ENCODE measurements at places on chromosomes 12 and 14.

DNA sequence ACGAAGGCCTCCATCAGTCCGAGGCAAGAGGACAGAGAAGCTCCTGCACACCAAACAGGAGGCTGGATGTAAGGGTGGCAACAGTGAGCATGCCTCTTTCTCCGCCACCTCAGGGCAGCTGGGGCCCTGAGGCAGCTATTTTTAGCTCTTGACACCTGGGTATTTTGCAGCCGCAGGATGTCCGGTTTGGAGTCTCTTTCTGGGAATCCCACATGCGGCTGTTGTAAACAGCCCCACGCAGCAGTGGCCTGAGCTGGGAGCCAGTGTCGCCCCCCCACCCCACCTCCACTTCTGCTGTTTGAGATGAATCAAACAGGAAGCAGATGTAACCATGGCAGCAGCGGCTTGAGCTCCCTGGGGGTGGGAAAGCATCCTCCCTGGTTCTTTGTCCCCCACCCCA is 11.7 kb downstream of the HDAC7 start:
- no peak for DNase-seq

DNA sequence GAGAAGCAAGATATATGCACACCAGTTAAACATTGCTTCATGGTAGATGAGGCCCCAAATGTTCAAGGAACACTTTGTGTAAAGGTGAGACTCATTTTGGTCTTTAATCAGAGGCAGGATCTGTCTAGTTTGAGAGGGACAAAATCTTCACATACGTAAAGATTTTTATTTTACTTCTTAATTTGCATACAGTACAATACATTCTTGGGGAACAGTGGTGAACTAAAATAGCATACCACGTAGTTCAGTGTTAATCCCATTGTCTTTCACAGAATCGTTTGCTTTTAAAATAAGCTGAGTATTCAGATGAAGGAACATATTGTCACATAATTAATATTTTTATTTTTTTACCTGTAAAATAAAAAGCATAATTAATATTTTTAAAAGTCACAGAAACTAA is 43.3 kb downstream of the GPATCH2L start:
- DNase-seq, result no peak

DNA sequence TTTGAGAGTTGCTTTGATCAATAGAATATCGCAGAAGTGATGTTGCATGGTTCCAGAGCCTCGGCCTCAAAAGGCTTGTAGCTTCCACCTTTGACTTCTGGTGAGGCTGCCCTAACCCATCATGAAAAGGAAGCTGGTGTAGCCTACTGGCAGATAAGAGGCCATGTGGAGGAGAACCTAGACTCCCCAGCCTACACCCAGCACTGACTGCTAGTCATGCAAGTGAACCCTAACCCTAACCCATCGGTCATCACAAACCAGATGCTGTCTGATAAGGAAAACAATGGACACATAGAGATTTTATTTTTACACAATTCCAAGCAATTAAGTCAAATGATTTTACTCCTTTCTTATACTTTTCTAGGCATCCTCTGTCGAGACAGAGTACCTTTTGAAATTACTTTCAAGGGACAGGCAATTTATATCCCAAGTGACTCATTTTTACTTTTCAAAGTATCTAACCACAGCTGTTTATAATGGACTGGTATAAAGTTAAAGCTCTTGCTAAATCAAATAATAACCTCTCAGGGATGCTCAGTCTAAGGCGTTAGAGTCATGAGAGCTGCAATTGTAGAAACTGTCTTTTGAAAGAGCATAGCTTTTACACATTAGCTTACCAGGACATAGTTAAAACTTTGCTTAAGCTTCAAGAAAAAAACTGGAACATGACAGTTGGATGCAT is 17.6 kb downstream of the PTPRB start:
- DNase-seq, result no peak

DNA sequence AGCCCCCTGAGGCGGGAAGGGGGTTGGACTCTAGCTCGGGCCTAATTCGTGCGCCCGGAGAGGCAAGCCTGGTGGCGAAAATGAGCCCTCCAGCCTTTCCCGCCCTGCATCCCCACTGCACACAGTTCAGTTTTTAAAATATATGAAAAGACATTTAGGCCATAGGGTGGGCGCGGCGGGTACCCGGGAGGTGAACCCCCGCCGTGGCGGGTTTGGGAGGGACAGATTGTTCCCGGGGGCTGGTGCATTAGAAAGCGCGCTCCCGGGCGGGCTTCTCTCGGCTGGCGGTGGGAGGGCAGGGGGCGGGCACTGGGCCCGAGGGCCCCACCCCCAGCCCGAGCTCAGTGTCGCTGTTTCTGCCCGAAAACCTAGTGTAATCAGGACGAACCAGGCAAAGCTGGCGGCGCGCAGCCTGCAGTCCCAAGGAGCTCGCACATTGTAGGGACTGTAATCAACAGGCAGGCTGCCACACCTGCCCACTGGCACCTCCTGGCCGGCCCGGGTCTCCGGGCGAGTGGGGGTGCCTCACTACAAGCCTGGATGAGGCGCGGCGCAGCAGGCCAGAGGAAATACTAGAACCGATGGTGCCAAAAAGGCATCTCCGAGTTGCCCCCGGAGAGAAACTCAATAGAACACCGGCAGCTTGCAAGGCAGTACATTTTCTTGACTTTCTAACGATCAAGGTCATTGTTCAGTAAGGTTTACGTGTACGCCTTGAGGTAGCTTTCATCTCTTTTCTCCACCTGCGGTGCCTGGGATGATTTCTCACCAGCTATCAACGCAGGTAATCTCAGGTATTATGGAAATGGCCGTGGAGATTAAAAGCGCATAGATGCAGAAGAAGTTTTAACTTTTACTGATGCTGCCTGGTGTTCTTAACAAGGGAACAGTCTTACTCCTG is 764 bp upstream of the SPTB start:
- peak; percentile 49 for DNase-seq

GRCh38 chr12:104634852-104635251 is 178.1 kb downstream of the CHST11 start:
- DNase-seq, result no peak

GRCh38 chr14:104268725-104269436 is 130.5 kb downstream of the KIF26A start:
- no peak for DNase-seq

- DNase-seq, result no peak
These were observed 29.3 kb upstream of the GAS2L3 start for GRCh38 chr12:100544165-100544564.

DNA sequence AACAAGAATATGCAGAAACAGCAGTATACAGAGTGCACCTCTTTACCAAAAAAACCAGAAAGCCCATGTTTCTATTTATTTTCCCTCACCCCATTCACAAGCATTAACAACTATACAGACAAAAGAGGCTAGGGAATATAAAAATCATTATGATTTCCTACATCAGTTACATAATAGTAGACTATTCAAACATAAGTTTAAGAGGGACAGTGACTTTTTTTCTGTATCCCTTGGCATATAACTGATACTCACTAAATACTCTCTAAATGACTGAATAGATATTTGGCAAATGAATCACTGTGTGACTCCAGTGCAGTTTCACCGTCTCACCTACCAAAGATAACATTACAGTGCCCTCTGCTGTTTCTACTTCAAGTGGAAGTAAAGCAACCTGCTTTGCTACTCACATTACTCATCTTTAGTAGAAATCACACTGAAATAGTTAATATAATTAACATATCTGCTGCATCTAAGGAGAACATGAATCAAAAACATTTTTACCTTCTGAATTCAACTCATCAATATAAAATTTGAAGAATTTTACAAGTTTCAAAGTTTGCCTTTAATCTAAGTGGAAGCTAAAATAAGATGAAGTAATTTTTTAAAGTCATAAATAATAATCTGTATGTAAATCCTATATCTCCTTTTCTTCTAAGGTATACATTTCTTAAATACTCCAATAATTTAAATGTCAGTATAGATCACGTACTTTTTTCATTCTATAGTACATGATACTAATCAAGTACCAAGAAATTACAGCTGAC is 103.8 kb downstream of the OSBPL8 start:
- DNase-seq, result no peak

DNA sequence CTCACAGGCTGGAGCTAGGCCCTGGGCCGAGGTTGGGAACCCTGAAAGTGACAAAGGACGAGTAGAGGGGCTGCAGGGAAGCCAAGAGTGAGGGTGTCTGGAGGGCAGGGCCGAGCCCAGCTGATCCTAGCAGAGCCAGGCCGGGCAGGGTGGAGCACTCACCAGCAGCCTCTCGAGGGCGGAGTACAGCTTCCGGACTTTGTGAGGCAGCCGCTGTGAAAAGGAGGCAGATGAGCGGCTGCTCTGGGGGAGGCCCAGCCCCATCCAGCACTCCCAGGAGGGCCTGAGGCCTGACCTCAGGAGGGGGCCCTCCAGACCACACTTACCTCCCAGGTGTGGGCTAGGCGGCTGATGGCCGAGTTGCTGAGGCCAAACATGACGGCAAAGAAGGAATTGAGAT is 14.7 kb upstream of the ENDOU start:
- no peak for DNase-seq

GRCh38 chr14:22613106-22613695 is 15.1 kb downstream of the ABHD4 start:
- DNase-seq, result no peak

GRCh38 chr14:58272588-58273372 is 25.6 kb upstream of the ARID4A start:
- DNase-seq, result no peak

DNA sequence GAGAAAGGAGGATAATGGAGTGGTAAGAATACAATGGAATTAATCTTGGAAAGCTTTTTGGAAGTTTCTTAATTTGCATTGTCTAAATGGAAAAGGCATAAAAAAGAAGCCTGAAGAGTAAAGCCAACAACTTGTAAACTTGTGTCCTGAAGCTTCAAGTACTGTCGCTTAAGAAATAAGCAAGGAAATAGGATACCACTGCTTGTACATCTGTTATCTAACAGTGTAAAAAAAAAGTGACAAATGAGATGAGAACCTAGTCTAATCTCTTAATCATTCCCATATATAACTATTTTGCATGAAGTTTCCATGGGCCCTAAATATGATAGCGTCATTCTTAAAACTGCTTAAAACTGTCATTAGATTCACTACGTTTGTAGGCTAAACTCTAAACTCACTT is 134.0 kb upstream of the DYRK2 start:
- no peak for DNase-seq

GRCh38 chr12:32240831-32241230 is 134.2 kb downstream of the BICD1 start:
- DNase-seq, result no peak

- no peak for DNase-seq
These were observed 411 bp downstream of the BTBD7 start for GRCh38 chr14:93332397-93332852.

GRCh38 chr14:20802341-20803084 is at the start of gene RNASE1:
Gene RNASE1, minus strand, starts transcription at chr14:20802844. Its CDS starts 776 bp downstream, at chr14:20802068.
- peak; percentile 54 for DNase-seq

DNA sequence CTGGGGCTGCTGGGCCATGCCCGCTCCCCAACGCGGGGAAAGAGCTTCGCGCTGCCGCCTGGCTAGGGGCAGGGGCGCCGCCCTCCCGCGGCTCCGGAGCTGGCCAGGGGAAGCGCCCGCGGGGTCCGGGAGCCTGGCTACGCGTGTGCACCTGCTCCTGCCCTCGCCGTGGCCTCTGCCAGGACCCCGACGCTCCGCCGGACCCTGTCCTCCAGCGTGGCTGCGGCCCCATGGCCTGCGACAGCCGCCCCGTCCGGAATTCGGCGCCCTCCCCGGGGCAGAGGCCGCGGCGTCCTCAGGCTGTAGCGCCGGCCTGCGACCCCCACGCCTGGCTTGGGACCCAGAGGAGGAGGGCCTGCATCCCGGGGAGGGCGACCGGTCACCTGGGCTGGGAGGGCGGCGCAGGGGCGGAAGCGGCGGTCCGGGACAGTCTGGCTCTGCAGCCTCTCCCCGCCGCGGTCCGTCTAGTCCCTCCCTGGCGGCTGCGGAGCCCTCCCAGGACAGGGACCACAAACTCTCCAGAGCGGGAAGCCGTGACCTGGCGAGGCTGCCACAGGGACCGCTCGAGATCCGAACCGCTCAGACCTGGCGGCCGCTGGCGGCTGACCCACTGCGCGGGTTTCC is 85.6 kb downstream of the ALG10 start:
- no peak for DNase-seq

DNA sequence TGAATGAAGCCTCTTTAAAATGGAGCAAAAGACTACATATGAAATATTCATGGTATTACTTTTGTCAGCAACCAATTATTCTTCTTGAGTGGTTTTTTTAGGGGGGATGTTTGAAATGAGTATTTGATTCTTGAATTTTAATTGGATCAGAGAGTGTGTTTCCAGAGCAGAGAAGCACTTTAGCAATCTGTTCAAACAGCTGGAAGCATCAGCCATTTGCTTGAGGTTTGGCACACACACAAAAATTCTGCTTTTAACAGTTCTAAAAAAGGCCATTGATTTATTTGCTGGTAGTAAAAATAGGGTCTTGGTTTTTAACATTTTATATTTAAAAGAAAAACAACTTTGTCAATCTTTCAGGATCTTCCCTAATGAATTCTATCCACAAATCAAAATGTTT is 292.7 kb downstream of the LRFN5 start:
- DNase-seq, result no peak

DNA sequence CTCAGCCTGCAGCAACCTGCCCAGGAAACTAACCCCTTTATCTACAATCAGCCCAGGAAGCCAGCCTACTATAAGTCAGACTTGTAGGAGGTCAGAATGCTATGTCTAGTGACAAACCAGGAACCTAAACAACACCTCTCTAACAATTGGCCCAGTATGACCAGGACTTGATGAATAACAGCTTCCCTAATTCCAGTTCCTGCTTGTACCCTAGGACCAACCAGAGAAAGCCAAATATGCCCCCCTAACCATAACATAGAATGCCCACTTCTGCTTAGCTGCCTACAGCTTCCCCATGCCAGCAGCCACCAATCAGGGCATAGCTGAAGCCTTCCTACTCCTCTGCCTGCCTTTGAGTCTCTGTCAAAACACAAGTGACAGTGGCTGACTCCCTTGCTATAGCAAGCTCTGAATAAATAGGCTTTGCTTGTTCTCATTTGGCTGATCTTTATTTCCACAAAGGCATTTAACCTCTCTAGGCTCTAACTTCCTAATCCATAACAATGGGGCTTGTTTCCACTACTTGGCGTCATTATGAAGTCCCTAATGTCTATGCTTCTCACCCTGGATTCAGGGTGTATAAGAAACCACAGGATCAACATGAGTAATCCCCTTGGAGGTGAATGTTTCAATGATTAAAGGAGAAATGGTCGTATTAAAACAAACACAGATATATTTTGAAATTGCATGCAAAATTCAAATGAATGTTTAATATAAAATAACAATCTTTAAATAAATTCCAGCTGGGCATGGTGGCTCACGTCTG is 220.2 kb downstream of the ANO6 start:
- DNase-seq, result no peak

- DNase-seq, result no peak
These were observed 106.7 kb downstream of the KIF26A start for GRCh38 chr14:104245075-104245474.

Measured in amygdala (tissue), 56 donors.